ENCODE measurements at places on chromosomes 16 and 17.

- no peak for DNase-seq
Measured at GRCh38 chr16:72036098-72036497, 18.2 kb upstream of the HP start.

DNA sequence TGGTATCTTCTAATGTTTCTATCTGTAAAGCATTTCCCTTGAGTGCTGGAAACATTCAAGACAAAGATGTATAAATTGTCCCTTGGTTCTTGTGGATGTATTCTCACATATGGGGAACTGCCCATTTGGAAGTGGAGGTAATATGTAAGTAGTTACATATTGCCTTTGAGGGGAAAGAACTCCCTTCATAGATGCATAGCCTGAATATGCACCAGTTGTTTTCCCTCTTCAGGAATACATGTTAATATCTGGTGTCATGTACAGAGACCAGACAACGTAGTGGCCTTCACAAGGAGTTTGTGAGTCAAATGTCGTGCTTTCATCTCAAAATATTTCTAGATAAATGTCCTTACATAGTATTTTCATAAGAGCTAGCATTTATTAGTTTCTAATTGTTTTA lies 213.5 kb downstream of the BCAS3 start:
- DNase-seq: no peak

GRCh38 chr17:6347776-6348175 lies 87.1 kb downstream of the AIPL1 start:
- no peak for DNase-seq

DNA sequence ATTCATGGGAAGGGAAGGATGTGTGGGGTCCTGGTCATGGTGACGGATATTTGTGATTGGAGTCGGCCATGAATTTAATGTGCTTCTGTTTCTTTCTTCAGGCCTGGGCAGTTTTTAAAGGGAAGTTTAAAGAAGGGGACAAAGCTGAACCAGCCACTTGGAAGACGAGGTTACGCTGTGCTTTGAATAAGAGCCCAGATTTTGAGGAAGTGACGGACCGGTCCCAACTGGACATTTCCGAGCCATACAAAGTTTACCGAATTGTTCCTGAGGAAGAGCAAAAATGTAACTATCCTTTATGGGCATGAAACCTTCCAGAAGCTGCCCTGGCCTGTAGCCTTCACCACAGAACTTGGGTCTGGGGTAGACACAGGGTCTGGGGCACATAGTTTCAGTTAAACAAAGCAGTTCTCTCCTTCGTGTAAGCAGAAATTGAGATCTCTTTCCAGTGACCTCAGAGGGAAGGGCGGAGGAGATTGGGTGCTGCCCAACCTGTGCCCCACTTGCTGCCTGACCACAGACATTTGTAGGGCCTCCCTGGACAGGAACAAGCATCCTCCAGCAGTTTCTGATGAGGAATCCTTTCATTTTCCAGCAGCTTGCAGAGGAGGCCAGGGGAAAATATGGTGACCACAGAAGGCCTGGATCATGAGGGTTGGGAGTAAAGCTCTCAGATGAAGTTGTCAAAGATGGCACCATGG lies 10.1 kb downstream of the IRF8 start:
- DNase-seq: no peak

GRCh38 chr16:89187770-89188392 lies 12.5 kb downstream of the SLC22A31 start:
- no peak for DNase-seq

GRCh38 chr17:68133346-68134045 lies 98.0 kb downstream of the KPNA2 start:
- no peak for DNase-seq

DNA sequence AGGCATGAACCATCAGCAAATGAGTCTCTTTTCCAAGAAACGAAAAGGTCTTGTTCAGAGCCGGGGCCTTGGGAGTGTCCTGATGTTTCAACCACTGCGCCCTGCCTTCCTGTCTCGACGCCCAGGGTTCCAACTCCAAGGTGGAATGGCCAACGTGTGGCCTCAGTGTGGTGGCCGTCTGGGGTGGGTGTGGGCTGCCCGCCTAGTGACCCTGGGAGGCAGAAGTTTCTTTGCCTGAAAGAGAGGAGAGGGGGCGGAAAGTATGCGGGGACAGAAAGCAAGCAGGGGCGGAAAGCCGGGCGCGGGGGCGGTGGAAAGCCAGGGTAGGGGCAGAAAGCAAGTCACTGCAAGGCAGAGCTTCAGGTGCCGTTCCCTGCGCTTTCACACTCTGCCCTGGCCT lies 4.1 kb downstream of the MSRB1 start:
- no peak for DNase-seq

DNA sequence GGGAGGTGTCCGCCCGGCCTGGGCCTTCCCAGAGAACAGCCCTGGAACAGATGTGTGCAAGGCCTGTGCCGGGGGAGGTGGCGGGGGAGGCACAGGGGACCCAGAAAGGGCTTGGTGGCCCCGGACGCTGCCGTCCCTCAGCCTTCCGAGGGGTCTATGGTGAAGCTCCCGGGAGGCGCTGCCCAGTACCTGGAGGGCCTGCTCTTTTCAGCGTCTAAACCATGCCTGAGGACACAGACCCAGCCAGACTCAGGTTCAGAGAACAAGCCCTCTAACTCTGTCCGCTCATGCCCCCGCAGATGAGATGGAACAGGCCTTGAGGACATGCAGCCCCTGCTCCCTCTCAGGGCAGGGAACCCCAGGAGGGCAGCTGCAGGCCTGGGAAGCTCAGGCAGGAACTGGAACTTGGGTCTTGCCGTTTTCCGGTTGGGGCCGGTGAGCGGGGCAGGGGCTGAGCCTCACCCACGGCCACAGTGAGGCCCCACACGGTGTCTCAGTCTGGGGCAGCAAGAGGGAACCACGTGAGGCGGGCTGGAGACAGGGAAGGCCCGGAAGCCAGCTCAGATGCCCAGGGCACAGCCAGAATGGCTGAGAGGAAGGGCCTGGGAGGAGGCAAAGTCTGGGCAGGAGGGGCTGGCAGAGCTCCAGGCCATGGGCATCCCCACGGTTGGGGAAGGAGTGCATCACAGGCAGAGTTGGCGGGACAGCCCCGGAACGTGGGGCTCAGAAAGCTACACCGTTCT lies 12.5 kb downstream of the SLC16A3 start:
- DNase-seq: no peak
